ENCODE measurements at places on chromosomes 3 and 15.

DNA sequence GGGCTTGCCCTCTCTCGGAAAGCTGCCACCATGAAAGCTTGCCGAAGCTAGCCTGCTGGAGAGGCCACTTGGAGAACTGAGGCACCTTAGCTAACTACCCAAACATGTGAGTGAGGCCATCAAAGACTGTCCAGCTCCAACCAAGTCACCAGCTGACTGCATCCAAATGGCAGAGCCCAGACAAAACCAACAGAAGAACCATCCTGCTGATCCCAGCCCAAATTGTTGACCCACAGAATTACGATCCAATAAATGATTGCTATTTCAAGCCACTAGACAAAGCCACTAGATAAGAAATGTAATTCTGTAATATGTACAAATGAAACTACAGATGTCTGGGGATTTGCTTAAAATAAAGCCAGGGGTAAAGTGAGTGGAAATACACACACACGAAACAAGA lies 109.8 kb upstream of the TRPM1 start:
- no peak for DNase-seq

- DNase-seq, result no peak
Measured at GRCh38 chr3:142152384-142152783, 3.0 kb upstream of the TFDP2 start.

- peak; percentile 87 for DNase-seq
Measured at GRCh38 chr15:74620636-74621545, 5.3 kb downstream of the CLK3 start.

- DNase-seq, result no peak
Measured at GRCh38 chr3:196220991-196221390, 4.7 kb downstream of the SLC51A start.

- no peak for DNase-seq
Measured at GRCh38 chr15:59048897-59049296, 56.0 kb upstream of the CCNB2 start.

DNA sequence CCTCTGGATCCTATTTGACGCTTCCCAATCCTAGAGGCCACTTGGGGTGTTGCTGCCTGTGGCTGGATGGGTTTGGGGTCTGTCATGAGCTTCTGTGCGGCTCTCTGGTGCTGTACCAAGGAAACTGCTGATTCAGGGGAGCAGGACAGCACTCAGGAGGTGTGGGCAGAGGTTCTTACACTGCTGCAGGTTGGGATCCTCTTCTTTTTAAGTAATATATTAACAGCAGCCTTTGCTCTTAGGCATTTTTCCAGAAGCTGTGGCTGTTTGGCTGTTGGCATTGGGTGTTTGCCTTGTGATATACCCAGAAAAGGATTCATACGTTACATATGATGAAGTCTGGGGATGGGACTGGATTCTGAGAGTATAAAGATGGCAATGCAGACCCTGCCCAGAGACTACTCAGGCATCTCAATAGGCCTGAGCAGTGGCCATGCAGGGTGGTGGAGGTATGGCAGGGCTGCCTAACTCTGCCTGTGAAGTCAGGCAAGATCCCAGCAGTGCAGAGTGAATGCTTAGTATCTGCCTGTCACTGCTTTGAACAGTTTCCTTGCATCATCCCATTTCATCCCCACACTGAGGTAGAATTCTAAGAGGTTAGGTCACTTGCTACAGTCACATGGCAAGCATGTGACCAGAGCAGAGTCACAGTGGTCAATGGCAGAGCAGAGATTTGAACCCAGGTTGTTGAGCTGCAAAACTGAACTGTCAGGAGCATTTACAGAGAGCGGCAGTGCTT lies 3.9 kb downstream of the ABHD6 start:
- no peak for DNase-seq

DNA sequence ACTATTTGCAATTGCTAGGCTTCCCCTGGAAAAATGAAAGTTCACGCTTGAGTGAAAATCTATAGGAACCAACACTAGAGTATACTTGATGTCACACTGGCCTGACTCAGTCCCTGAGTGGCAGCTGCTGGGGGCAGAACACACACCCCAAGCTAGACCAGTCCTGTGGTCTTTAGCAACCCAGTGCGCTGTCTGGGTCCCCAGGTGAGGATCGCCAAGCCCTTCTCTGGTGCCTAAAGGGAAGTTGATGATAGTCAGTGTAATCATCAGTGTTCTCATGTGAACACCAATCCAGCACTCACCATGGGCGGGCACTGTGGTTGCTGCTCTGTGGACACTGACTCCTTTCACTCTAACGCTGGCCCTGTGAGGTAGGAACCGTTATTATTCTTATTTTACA lies 11.2 kb downstream of the ALDH1A3 start:
- DNase-seq, result no peak

DNA sequence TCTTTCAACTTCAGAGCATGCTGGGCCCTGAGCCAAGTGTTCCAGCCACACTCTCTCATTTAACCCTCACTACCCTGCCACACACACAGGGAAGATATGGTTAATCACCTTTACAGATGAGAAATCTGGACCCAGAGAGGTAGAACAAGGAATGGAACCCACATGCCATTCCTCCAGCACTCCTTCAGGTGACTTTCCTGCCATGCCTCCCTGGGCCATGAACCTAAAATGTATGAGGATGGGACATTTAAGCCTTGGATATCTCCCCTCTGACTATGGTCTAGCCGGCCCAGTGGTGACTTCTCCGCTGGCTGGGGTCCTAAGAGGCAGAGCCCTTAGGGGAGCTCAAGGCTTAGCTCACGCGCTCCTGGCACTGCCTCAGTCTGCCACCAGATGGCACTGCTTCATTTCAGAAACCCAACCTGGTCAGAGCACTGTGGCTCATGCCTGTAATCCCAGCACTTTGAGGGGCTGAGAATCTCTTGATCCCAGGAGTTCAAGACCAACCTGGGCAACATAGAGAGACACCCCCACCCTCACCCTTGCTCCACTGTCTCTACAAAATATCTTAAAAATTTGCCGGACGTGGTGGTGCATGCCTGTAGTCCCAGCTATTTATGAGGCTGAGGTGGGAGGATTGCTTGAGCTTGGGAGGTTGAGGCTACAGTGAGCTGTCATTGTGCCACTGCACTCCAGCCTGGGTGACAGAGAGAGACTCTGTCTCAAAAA lies 2.2 kb upstream of the DCAF1 start:
- DNase-seq, result peak; percentile 69

GRCh38 chr3:10263646-10264363 lies 15.5 kb downstream of the TATDN2 start:
- DNase-seq, result no peak

- peak; percentile 88 for DNase-seq
Measured at GRCh38 chr3:46998121-46998851, 18.8 kb downstream of the NBEAL2 start.

- no peak for DNase-seq
Measured at GRCh38 chr3:191175102-191175501, 23.9 kb upstream of the OSTN start.

DNA sequence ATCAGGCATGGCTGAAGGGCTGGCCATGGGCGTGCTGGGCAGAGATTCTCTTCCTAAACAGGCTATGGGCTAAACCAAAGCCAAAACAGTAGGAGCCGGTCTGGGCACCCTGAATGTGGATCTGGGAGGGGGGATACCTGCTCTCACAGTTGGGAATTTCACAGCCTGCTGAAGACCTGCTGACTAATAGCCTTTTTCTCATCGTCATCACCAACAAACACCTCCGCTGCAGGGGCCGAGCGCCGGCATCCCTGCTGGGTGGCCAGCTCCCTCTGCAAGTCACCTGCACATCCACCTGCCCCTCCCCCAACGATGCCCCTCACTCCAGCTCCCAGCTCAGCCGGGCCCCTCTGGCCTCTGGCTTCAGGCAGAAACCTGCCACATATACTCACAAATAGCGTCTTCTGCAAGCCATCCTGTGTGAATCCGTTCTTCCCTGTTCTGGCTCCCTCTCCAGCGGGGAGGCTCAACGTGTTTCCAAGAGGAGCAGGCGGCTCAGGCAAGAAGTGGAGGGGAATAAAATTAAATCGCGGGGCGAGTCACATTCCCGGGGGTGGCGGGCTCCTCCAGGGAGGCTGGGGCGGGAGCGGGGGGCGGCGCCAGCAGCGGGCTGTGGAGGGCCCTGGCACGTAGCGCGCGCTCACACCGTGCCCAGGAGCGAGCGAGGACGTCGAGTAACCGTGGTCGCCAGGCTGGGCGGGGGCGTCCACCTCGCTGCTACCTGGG lies 466 bp downstream of the IQSEC1 start:
- DNase-seq, result no peak

- peak; percentile 35 for DNase-seq
Measured at GRCh38 chr3:101069901-101070798, 76.9 kb upstream of the ABI3BP start.

DNA sequence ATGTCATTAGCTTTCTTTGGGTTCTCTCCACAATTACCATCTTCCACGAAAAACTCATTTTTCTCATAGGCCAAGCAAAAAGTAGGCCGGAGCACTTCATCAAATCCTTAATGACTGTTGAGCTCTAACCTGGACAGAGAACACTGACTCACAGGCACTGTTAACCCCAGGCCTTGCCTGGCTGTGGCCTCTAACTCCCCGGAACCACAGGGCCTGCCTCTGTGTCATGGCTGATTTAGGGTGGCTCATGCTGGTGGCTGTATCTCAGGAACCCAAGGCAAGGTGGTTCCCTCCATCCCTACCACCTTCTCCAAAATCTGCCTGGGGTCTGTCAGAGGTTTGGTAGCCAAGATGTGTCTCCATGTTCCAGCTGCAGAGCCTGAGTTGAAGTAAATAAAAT lies 3.6 kb downstream of the CRTAP start:
- no peak for DNase-seq

- DNase-seq, result no peak
Measured at GRCh38 chr3:139157161-139157932, 112.7 kb upstream of the PRR23C start.

- DNase-seq, result no peak
Measured at GRCh38 chr3:24086206-24086605, 141.1 kb downstream of the NR1D2 start.

DNA sequence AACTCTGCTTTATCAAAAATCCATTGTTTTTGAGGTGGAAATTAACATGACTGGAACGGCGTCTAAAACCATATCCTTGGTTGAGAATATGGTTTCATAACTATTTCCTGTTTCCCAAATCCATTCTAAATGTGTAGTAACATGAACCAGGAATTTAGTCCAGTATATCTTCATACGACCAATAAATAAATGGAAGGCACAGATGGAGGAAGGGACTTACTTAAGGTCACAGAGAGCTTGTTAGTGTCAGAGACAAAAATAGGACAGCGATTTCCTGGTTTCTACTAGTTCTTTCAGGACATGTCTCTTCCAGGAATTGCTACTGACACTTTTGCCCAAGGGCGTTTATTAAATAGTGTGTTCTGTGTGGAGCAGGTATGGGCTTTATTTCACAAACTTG lies 41.2 kb downstream of the HES1 start:
- no peak for DNase-seq

- DNase-seq, result no peak
Measured at GRCh38 chr3:174330303-174330702, 528.8 kb upstream of the NAALADL2 start.

DNA sequence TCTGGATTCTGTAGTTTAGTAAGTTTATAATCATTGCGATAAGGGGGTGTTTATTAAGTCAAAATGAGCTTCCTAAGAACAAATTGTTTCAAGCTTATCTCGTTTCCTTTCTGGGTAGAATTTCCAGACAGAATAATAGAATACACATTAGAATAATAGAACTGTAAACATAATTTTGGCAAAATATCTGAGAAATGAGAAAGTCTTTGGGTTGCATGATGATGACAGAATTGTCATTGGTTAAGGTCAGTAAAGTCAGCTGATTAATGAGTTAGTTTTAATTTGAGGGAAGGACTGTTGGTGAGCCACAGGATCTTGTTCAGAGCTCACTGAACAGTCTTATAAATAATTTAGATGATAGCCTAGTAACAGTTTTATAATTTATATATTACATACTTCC lies 10.2 kb downstream of the EIF2A start:
- DNase-seq, result no peak

Measured in GM13976 (cell line).